ENCODE measurements at places on chromosomes 6 and 20.

GRCh38 chr6:71114544-71114943, 157.7 kb upstream of the B3GAT2 start:
- DNase-seq: no peak

GRCh38 chr6:129448965-129449364, 261.0 kb downstream of the ARHGAP18 start:
- DNase-seq: no peak

DNA sequence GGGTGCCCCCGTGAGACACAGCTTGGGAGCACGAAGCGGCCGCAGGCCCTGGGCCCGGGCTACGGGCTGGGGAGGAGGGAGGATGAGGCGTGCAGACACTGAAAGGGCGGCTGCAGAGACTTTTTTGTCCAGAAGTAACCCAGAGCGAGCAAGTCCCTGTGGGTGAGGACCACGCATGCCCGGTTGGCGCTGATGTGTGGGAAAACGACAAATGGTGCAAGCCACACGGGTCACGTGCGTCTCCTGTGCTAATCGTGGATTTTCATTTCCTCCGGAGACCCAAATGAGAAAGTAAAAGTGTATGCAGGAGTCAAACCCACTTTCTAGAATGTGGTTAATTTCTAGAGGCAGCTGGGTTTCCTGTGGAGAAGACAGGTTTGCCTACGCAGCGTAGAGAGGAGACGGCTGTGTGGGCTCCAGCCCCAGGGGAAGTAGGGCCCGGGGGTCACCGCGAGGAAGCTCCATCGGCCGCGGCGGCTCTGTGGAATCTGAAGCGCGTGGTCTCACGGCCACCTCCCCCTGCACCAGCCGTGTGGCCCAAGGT, 19.0 kb downstream of the DLL1 start:
- no peak for DNase-seq

- no peak for DNase-seq
These were observed 1.8 kb upstream of the CST3 start for GRCh38 chr20:23639490-23639958.

DNA sequence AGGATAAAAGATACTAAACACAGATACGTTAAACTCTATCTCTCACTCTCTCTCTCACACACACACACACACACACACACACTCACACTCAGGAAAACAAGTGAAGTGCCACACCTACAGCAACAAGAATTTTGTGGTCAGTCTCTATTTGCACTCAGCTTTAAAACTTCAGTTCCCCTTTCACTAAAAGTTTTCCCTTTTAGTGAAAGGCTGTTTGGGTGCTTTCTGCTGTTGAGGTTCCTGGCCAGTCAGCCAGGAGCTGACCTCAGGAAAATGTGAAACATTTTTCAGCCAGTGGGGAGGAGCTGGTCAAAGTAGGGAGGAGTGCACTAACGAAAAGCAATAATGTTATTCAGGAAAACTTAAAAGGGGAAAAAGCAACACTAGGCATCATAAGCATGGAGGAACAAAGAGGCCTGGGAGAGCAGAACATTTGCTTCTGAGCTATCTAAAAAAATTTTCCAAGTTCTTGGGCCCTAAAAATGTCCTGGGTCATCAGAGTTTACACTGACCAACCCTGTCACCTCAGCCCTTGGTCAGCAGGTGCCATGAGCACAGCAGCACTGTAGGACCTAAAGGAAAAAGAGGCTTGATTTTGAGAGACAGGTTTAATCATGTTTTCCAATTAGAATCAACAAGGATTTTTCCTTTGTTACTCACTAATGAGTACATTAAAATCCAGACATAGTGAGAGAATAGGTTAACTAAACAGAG, 30.7 kb upstream of the NT5E start:
- DNase-seq: no peak

DNA sequence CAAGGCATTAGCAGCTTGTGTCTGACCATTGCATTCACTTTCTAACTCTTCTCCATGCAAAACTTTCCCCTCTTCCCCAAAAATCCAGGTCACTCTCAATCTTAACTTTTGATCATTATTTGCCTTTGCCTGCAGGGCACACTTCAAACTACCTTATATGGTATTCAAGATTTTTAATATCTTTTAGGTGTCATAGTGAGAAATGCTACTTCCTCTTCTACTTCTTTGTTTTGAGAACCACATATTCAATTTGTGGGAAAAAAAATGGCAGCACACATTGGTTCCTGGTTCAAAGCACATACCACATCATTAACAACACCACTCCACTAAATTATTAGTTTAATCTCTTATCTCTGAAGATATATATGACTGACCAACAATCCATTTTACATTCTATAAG, 1267.0 kb upstream of the CITED2 start:
- DNase-seq: no peak
